ENCODE measurements at places on chromosomes 5 and 9.
A peak's percentile ranks its signal among the peaks of the same experiment; 100 is the strongest.

DNA sequence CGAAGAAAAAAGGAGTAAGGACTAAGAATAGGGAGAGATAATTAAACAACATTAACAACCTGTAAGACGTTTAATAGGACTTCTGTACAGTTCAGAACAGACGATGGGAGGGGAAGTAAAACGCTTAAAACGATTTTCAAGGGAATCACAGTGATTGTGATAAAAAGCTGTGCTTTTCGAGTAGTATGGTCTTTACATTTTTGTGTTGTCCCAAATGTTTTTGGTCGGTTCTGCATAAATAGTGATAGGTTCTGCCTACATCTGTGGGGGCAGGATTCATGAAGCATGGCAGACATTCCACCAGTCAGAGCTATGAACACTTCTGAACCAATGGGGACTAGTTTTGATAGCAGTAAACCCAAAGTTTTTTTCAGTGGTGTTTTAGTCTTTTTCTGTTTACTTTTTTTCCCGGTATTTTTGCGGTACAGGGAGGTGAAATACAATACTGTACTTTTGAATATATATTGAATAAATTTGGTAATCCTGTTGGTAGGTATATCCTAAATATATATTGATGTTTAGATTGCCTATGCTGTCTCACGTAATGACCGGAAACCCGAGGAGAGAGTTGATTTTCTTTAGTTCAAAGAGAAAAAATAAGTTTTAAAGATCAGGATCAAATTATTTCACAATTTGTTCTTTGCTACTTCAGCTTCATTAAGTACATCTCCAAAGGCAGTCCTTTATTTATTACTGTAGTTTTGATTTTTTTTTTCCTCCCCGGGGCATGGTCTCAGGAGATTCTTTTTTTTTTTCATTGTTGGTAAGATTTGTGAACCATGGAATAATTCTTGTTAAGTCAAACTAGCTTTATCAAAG is 1.3 kb downstream of the ERBIN start:
- DNase-seq: no peak

- no peak for DNase-seq
Measured at GRCh38 chr9:131235480-131235851, 40.8 kb downstream of the FAM78A start.

DNA sequence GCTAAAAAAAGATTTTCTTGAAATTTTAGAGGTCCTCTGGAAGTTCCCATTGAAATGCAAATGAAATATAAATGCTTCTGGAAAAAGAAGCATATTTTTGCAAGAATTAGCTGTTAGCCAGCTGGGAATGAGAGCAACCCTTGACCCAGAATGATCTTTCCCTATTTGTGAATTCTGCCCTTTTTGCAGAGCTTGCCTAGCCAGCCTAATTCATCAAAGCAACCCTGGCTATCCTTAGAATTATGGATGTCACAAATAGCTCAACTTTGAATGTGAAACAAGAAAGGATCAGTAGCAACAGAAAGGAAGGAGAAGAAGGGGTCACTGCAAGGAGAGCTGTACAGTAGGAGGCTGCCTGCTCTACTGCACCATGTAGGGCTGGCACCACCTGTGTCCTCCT is 345.9 kb downstream of the EFNA5 start:
- DNase-seq: no peak

- no peak for DNase-seq
Measured at GRCh38 chr9:88399966-88400365, 11.7 kb downstream of the SPIN1 start.

DNA sequence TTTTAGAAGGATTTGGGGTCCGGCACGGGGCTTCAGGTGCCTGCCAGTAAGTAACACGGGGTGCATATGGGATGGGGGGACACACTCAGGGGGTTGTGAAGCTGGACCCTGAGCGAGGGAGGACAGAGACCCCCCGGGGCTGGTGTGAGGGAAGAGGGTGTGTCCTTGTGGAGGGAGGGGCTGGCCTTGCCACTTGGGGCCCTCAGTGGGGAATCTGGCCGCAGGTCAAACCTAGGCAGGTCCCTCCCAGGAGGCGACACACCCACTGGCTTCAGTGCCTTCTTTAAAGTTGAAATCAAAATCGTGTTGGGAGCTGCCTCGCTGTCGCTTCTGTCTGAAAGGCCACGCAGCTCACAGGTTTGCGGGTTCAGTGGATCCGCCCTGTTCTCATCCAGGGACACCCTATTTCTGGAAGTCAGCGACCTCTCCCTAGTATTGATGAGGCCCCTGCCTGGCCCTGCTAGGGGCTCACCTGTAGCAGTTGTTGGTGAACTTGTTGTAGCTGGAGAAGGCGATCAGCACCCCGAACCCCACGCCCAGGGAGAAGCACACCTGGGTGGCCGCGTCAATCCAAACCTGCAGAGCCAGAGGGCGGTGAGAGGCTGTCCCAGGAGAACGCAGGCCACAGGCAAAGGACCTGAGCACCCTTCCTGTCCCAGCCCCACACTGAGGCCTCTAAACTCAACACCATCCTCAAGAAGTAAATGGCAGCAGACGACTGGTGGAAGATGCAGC is 29.4 kb downstream of the SLC6A3 start:
- DNase-seq: no peak

DNA sequence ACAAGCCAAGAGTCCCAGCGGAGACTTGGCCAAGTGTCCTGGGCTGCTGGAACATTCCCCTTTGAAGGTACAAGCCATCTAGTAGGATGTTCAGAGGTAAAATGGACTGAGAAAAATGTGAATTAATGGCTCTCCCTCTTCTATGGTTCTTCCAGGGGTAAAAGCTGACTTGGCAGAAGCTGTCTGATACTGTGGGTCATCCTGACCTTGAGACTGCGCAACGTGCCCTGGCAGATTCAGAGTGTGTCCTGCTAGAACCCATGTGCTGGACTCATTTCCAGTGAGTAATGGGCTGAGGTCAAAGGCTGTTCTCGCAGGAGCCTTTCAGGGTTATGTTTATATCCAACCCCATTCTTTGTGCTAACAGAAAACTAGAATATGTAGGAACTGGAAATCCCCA is 423.0 kb upstream of the CD180 start:
- DNase-seq: no peak

- DNase-seq: no peak
Measured at GRCh38 chr5:175288048-175288621, 155.8 kb downstream of the DRD1 start.

DNA sequence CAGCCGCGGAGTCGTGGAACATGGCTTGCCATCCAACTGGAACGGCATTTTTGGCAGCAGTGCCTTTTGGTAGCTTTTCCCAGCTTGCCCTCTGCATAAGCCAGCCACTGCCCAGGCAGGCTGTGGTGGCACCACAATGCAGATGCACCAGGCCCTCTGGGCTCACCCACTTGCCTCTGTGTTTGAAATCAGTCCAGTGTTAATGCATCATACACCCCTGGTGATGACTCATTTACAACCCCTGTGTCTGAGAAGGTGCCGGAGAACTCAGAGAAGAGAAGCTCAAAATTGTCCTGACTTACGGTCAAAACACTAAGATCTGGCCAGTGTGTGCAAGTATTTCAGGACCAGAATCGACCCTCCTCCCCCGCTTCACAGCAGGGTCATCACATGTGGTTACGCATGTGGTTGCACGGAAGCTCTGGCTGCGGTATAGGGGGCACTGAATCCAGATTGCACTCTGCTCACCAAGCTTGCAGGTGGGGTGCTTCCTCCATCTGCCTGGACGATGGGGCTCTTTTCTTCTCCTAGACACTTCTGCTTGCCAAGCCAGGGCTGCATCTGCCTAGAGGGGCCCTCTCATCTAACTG is 66.5 kb upstream of the SMIM15 start:
- DNase-seq: no peak

DNA sequence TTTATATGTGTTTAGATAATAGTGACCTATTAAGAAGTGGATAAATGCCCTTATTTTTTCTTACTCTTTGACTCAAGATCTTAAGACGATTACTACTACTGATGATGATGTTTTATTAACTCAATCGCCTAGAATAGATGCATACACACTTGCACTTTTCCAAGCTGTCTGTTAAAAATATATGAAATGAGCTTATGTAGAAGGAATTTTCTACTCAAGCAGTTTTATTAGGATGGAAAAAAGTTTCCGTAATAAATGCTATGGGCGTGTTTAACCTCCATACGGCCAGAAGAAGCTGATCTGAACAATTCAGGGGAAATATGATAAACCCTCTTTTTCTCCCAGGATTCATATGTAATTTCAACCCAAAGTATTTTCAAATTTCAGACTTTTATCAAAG is 455.7 kb upstream of the MPDZ start:
- DNase-seq: no peak

DNA sequence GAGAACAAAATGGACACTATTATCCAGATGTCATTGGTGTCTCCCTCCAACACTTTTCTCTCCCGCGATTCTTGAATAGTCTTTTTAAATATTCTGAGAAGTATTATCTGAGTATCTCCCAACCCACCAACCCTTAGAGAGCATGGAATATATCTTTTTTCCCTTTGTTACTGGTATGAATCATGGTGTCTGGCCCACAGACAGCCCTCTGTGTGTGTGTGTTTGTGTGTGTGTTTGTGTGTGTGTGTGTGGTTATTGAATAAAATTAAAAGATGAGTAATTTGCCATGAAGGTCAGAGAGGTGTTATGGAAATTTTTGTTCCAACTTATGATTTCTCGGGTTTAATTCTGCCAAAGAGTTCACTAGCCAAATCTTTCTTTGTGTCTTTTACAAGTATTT is 47.7 kb downstream of the CAMK4 start:
- no peak for DNase-seq

GRCh38 chr9:109328978-109329637 is 8.2 kb upstream of the EPB41L4B start:
- DNase-seq: no peak

GRCh38 chr9:77764894-77765780 is 117.0 kb upstream of the GNA14 start:
- no peak for DNase-seq

GRCh38 chr5:94461131-94461530 is 157.3 kb downstream of the KIAA0825 start:
- no peak for DNase-seq

GRCh38 chr5:31161781-31162181 is 31.7 kb upstream of the CDH6 start:
- DNase-seq: no peak

- DNase-seq: no peak
Measured at GRCh38 chr9:16664211-16664610, 206.3 kb downstream of the BNC2 start.

DNA sequence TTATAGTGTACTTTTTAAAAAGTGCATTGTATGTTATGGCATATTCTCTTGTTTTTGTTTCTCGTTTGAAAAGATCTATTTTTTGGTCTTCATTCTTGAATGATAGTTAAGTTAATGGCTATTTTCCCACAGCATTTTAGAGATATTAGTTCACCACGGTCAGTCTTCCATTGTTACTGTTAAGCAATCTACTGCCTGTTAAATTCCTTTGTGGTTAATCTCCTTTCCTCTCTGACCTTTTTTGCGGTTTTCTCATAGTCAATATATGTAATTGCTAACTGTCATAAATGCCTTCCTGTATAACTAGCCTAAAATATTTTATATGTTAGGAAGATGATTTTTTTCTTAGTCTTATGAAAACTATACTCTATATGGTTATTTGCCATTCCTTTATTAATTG is 250.8 kb upstream of the FBXL7 start:
- DNase-seq: no peak

GRCh38 chr9:129484352-129485000 is 136.4 kb downstream of the C9orf50 start:
- no peak for DNase-seq

GRCh38 chr9:87786423-87786822 is 60.5 kb downstream of the CTSL start:
- DNase-seq: no peak

- DNase-seq: no peak
Measured at GRCh38 chr5:77850536-77851175, 74.5 kb upstream of the TBCA start.

DNA sequence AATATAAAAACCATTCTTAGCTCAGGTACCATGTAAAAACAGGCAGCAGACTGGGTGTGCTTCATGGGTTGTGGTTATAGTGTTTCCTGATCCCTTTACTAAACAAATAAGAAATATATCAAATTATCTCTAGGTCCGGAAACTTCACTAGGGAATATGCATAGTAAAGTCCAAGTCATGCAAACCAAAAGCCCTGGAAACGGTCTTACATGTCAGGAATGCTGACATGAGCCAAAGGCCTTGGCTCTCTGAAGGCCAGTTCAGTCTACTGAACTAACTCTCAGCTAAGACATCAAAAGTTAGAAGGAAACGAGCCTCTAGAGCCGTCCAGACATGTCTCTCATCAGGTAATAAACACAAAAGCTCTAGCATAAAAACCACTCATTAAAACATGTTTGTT is 778.9 kb upstream of the ZNF608 start:
- DNase-seq: no peak

GRCh38 chr5:130773813-130774212 is 391.2 kb downstream of the HINT1 start:
- no peak for DNase-seq

GRCh38 chr9:78188594-78188993 is 47.3 kb upstream of the CEP78 start:
- DNase-seq: no peak

GRCh38 chr9:97803167-97804058 is 49.6 kb upstream of the FOXE1 start:
- peak; percentile 65 for DNase-seq

- no peak for DNase-seq
Measured at GRCh38 chr5:956941-957747, 51.5 kb upstream of the NKD2 start.

- no peak for DNase-seq
Measured at GRCh38 chr5:81835814-81836367, 85.0 kb upstream of the SSBP2 start.

DNA sequence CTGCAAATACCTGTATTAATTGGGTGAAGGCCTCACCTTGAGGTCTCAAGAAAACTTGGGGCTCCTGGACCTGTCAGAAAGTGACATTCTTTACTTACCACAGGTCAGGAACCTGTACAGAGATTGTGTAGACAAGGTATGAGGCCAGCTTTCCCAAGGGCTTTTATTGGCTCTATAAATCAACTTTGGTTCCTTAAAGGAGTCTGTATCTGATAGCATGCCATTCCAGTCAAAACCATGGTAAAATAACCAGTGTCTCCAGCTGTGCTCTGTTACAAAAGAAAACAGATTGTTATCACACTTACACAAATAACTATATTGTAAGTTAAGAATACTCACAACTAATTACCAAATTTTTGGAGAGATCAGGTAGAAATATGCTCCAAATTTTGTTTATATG is 64.5 kb downstream of the COL15A1 start:
- no peak for DNase-seq

DNA sequence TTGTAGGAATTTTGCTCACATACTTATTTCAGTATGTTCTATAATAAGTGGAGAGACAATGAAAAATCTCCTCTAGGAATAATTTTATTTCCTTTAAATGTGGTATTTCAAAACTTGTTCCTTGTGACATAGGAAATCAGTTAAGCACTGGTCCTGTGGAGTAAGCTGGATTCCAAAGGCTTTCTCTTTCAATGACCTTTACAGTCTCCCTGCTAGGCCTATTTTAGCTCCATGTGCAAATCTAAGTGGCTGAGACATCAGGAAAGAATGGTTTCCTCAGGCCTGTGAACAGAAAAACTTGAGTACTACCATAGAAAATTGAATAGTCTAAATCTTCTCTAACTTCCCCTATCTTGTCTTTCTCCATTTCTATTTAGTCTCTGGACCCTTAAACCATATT is 514.2 kb upstream of the TLE4 start:
- no peak for DNase-seq

GRCh38 chr5:54544044-54544443 is 26.5 kb downstream of the SNX18 start:
- no peak for DNase-seq

All from activated effector memory CD4-positive, alpha-beta T cell treated with Interleukin-2 at 50 U/mL for 16 hours (primary cell).